ENCODE measurements at places on chromosomes 4 and X. TPM values are rescaled to one million over a fixed set of nuclear protein-coding genes. Genes with fewer than 3 reads are reported as not detected.
A peak's percentile ranks its signal among the peaks of the same experiment; 100 is the strongest.

GRCh38 chr4:29852537-29852936 is 867.6 kb upstream of the PCDH7 start:
- DNase-seq = no peak

- no peak for DNase-seq
These were observed 63.1 kb downstream of the ACOX3 start for GRCh38 chr4:8377103-8378075.

- no peak for DNase-seq
These were observed 21.1 kb downstream of the NMU start for GRCh38 chr4:55615008-55615407.

DNA sequence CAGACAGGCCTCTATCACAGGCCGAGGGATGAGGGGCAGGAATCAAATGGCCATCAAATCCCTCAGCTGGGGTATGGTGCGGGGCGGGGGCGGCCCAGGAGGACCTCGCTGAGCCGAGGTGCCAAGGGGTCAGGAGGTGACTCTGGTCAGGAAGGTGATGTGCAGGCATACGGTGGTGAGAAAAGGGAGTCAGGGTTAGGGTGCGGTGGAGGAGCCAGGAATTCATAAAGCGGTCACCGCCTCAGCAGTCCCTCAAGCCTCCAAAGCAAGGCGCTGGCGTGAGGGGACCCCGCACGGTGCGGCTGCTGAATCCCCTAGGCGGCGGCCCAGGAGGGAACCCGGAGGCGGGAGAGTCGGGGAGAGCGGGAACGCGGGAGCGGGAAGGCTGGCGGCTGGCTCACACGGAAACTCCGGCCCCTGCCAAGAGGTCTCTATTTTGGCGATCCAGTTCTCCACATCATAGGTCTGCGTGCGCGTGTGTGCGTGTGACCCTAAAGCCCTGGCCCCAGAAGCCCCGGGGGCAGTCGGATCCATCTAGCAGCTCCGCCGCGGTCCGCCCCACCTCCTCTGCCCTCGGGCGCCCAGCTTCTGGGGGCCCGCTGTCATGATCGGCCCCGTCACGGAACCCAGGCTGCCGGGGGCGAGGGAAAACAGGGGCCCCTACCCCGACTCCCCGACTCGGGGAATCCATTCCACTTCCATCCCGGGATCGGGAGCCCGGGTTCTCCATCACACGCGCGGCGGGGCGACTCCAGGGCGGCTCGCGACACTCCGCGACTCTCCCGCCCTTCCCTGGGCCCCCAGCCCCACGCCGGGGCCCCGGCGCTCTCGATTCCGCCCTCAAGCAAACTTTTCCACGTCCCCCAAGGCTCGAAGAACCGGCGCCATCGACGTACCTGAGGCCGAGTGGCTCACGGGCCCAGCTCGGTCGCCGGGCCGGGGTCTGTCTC is 593 bp downstream of the ELF4 start:
- DNase-seq = peak; percentile 54

DNA sequence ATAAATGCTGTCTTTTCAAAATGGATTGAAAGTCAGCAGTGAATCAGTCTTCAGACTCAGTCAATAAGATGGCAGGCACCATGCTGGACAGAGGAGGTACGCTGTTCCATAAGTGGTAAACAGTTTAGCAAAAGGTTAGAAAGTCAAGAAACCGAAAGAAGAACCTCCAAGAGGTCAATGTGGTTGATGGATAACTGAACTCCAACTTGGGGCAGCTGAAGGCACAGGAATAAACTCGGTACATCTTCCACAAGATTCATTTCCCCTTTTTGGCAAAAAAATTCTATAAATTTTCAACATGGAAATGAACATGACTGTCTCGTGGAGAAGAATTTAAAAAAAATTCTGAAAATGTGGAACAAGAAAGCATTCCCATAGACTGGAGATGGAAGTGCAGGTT is 18.4 kb upstream of the SEL1L3 start:
- DNase-seq = no peak

- DNase-seq = peak; percentile 34
These were observed 43.1 kb upstream of the PPARGC1A start for GRCh38 chr4:23932901-23933308.

GRCh38 chrX:18377796-18378195 is 23.3 kb upstream of the SCML2 start:
- peak; percentile 27 for DNase-seq

- DNase-seq = peak; percentile 44
These were observed 578.7 kb downstream of the BCOR start for GRCh38 chrX:39519030-39519488.

Gene USP17L24
- total RNA-seq = not detected

Gene NHS
- total RNA-seq = 11.6 TPM

Gene BEX5
- total RNA-seq = not detected

Measured in fibroblast of the aortic adventitia (primary cell).